AG08395 (cell line): ENCODE measurements at places on chromosomes 4 and X.
A peak's percentile ranks its signal among the peaks of the same experiment; 100 is the strongest.

- DNase-seq, result no peak
These were observed 322.7 kb upstream of the HAND2 start for GRCh38 chr4:173852775-173853174.

GRCh38 chrX:48794911-48795515 lies 6.9 kb upstream of the HDAC6 start:
- peak; percentile 77 for DNase-seq

GRCh38 chr4:140807491-140808252 lies 51.5 kb upstream of the TBC1D9 start:
- no peak for DNase-seq

DNA sequence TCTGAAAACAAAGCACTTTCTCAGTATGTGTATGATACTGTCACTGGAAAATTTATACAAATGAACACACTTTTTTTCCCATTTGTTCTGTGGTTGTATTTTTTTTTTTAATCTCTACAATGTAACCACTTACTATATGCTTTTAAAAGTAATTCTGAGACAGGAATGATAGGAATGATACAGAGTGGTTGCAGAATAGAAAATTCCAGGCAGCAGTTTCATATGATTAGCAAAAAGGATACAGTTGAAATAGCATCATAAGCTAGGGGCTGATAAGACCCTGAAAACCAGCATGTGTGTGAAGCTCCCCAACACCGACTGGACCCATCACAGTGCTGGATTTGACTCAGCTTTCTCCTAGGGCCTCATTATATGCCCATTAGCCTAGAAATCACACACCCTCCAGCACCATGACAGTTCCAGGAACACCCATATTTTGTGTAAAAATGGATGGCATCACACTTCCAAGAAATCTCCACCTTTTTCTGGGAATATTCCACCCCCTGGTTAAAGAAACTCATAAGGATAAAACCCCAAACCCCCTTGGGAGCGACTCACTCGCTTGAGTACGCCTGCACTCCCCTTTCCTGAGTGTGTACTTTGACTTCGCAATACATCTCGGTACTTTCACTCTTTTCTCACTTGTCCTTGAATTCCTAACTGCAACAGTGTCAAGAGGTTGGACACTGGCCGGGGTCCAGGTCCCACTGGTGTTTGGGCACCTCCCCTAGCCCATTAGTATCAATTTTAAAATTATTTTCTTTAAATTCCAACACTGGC lies 77.4 kb upstream of the AGA start:
- no peak for DNase-seq

GRCh38 chr4:97836662-97837061 lies 306.6 kb downstream of the STPG2 start:
- DNase-seq, result no peak

DNA sequence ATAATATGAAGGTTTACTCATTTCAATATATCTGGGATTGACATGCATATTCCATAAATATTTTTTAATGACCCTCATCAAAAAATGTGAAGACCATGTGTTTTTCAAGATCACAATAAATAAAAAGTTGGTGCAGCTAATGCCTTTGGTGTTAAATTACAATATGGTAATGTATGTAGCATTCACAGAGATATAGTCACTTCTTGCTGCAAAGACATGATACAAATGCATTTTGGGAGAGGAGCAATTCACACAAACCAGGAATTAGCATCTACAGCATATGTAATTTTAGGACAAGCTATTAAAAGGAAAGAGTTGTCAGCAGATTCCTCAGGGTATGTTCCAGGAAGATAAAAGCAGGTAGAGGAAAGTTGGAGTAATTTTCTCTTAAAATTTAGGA lies 734.5 kb upstream of the HTR2C start:
- no peak for DNase-seq

DNA sequence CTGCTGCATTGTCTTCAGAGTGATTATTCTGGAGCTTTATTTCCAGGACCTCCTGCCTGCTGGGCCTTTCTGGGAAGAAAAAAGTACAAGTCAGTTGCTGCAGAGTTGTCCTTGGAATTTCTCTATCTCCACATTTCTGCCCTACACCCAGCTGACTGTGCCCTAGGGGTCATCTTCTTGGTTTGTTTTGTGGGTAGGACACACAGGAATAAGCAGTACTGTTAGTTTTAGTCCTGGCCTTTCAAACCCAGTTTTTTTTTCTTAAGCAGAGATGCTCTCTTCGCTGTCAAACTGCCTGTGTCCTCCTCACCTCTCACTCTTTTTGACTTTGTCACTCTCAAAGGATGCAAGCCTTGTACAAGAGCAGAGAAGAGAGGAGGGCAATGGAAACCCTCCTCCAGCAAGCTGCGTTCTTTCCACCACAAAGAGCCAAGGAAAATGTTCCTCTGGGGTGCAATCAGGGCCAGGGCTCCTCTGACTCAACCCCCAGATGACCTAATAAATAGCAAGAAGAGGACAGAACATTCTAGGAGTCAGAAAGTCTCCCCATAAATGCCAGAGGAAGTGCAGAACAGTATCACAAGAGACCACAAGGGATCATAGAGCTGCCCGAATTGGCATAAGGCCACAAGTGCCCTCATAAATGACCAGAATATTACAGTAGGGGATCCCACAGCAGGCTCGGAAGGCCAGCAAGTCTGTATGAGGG lies 186.2 kb downstream of the RCHY1 start:
- no peak for DNase-seq

- peak; percentile 27 for DNase-seq
These were observed 128.0 kb upstream of the VEGFC start for GRCh38 chr4:176920694-176921093.

DNA sequence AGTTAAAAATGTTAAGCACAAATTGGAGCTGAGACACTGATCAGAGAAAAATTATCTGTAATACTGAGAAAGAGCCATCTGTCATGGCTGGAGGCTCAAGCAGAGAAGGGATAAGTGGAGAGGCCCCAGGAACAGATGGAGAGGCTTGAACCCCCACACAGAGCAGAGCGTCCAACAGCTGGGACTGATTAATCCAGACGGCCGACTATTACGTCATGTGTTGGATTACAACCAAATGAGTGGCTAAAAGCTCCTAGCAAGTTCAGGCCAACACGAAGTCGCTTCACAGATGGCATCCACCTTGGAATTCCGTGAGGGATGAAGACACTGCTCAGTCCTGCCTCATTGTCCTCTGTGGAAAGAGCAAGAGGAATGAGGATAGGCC lies 57.7 kb upstream of the ATXN3L start:
- DNase-seq, result peak; percentile 61

DNA sequence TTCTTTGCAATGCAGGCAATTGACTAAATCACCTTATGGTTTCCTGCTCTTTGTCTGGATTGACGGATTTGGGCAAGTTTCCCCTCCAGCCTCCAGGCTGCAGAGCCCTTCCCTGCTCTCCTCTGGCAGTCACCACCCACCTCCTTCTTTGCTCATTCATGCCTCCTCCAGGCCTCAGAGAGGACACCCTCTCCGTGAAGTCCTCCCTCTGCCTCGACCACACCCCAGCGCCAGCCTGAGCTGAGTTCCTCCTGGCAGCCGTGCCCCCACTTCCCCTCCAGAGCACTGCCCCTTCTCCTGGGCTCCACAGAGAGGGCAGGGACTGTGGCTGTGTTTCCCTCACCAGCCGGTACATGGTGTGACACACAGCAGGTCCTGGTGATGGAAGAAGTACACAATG lies 53.7 kb downstream of the DCTD start:
- DNase-seq, result no peak

GRCh38 chr4:12712648-12713339 lies 771.3 kb downstream of the RAB28 start:
- no peak for DNase-seq

DNA sequence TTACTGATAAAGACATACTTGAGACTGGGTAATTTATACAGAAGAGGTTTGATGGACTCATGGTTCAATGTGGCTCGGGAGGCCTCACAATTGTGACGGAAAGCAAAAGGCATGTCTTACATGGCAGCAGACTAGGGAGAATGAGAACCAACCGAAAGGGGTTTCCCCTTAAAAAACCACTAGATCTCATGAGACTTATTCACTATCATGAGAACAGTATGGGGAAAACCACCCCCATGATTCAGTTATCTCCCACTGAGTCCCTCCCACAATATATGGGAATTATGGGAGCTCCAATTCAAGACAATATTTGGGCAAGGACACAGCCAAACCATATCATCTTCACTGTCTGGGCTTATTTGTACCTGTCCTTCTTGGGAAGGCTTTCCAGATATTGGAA lies 22.8 kb upstream of the MUC7 start:
- DNase-seq, result no peak

DNA sequence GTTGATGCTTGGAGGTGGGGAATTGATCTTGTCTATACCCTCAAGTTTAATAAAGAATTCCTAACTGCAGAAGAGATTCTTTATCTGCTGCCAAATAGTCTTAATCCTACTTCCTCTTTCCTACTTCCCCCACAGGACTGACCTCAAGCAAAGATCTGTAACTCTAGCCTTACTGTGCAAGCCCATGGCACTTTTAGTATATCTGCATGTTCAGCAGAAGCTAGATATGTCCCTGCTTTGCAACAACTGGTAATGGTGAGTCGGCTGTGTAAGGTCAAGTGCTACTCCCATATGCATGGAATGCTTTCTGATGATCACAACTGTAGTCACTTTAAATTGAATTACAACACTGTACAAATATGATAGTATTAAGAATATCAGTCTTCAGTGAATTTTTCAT lies 26.3 kb upstream of the PDS5A start:
- DNase-seq, result peak; percentile 7

- no peak for DNase-seq
These were observed 65.6 kb upstream of the BLTP1 start for GRCh38 chr4:122086338-122087065.

DNA sequence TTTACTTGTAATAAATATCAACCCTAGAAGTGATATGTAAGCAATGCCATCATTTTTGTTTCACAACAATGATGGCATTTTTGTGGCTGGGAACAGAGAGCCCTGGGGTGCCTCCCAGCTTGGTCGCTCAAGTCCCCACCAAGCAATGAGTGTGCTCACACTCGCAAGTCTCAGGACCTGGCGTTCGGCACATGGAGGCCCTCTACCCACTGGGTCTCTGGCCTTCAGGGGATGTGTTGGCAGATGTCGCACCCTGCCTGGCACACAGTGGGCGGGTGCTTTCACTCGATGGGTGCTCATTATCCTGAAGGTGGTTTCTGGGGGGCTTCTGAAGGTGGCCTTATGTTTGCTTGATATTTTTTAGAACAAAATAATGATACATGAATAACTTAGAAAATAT lies 74.7 kb upstream of the STS start:
- DNase-seq, result no peak

DNA sequence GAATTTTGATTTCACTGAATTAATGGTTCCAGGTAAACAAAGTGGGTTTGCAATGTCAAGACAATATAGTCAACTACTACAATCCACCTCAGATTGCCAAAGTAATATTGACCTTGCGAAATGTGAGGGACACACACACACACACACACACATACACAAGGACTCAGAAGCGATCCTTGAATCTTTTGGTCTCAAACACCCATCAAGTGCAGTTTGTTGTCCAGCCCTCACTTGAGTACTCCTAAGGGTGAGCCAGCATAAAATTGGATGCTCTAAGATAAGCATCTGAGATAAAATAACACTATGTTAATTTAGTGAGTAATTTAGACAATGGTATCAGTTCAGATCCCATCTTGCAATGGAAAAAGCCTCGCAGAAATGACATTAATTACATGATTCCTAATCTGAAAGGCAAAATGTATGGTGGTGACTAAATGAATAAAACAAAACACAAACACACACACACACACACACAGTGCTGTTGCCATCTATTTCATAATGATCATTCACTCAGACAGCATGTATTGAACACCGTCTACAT lies 102.5 kb downstream of the RASL11B start:
- no peak for DNase-seq

GRCh38 chrX:70208479-70208878 lies 26.0 kb upstream of the AWAT1 start:
- DNase-seq, result no peak

DNA sequence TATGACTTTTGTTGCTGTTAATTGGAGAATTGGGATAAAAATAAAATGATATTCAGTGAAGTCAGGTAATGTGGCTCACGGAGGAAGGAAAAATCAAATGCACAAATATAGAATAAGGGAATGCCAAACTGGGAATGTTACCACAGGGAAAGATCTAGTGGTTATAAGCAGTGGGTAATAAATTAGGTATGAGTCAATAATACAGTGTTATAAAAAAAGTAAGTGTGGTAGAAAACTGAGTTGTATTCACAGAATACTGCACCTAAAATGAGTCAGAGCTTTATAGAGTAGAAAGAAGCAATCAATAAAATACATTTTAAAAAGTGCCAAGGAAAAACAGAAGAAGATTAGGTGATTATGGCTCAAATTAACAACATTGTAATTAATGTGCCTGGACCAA lies 34.5 kb downstream of the INTS12 start:
- DNase-seq, result no peak

DNA sequence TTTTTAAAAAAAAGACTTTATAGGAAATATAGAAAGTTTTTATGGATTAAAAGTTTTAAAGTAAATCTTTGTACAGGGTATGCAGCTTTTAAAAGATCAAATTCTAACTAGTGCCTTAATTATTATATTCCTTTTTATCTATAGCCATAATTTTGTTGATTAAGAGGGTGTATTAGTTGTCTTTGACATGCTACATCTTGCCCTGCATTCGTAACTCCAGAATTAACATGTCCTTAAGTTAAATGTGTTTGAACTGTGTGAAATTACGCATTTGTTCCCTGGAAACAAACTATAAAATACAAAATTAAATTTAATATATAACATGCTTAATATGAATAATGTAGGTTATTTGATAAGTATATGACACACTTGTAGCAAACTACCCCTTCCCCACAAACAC lies 66.3 kb downstream of the PTPN13 start:
- no peak for DNase-seq

DNA sequence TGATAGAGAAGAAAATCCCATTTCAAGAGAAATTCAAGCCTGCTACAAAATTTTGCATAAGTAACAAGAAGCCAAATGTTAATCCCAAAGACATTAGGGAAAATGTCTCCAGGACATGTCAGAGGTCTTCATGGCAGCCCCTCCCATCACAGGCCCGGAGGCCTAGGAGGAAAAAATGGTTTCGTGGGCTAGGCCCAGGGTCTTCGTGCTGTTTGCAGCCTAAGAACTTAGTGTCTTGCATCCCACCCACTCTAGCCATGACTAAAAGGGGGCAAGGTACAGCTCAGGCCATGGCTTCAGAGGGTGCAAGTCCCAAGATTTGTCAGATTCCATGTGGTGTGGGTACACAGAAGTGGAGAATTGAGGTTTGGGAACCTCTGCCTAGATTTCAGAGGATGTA lies 57.8 kb upstream of the TAPT1 start:
- no peak for DNase-seq

GRCh38 chr4:56870946-56871345 lies 36.8 kb upstream of the REST start:
- DNase-seq, result peak; percentile 46

- DNase-seq, result peak; percentile 11
These were observed 37.7 kb downstream of the FRYL start for GRCh38 chr4:48742412-48742811.

DNA sequence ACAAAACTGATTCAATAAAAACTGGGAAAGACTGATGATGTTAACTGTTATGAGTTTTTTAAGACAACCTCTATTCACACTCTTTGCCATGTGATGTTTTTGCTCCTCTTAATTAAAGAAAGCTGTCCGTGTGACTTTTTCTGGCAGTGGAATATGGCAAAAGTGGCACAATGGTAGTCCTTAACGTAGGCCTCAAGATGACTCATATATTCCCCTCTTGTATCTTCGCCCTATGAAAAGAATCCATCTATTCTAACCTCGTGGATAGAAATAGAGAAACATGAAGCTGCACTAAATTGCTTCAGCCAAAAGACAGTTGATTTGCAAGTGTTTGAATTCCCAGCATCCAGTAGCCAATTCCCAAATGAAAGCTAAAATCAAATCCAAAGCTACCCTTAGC lies 603.8 kb upstream of the PCDH7 start:
- no peak for DNase-seq

GRCh38 chr4:6475492-6476020 lies 3.1 kb upstream of the PPP2R2C start:
- no peak for DNase-seq
